ENCODE measurements at places on chromosomes 1 and 21. TPM values are rescaled to one million over a fixed set of nuclear protein-coding genes. Genes with fewer than 3 reads are reported as not detected.
A peak's percentile ranks its signal among the peaks of the same experiment; 100 is the strongest.

GRCh38 chr1:217525773-217526490, 105.0 kb downstream of the GPATCH2 start:
- DNase-seq: peak; percentile 16
- no peaks in the 10 kb centered on the region for H3K36me3 ChIP-seq
- H3K4me1 ChIP-seq: peaks cover 30% of the 10 kb centered on the region

The CD34 gene
- total RNA-seq: 0.52 TPM

- no peak for DNase-seq
- H3K27ac ChIP-seq: no peak overlapping the region
Measured at GRCh38 chr1:113946112-113946511, 17.0 kb downstream of the HIPK1 start.

The CAMSAP2 gene
- 144 TPM for total RNA-seq

DNA sequence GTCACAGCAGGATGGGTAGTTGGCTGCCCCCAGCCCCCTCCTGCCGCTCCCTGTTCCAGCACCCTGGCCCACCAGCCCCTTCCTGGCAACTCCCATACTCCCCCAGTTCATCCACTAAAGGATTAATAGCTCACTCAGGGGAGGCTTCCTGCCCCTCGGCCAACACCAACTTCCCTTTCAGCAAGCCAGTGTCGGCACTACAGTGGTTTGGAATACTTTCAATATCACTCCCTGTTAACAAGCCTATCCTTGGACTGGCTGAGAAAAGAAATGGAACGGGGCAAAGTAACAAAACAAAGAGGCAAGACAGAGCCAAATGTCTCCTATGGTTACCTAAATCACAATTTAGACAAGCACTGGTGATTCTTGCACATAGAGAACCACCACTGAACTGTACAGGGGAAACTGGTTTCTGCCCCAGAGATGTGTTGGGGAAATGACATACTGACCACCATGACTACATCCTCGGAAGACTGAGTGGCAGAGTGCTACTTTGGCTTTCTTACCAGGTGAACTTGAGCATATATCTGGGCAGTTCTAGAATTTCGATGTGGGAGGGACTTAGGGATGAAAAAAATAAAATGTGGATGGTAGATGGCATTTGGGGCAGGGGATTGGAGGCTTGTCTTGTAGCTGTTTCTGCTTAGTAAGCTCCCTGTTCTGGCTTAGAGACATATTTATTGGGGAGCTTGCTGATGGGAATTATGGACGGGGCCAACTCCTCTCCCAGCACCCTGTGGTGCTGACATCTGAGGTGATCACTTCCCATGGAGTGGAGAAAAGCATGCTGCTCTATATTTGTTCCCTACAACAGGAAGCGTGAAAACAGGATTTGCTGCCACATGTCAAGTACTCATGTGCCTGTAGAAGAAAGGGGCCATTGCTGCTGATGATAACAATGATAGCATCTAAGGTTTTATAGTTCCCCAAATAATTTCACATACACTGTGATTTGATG, 7.1 kb upstream of the CAPN2 start:
- DNase-seq: peak; percentile 53
- H3K4me3 ChIP-seq: no peak overlapping the region
- H3K27ac ChIP-seq: peak overlapping the region; percentile 44
- peaks cover 76% of the 10 kb centered on the region for H3K4me1 ChIP-seq
- peaks cover 6% of the 10 kb centered on the region for H3K36me3 ChIP-seq

The KIF17 gene
- 1.9 TPM for total RNA-seq

DNA sequence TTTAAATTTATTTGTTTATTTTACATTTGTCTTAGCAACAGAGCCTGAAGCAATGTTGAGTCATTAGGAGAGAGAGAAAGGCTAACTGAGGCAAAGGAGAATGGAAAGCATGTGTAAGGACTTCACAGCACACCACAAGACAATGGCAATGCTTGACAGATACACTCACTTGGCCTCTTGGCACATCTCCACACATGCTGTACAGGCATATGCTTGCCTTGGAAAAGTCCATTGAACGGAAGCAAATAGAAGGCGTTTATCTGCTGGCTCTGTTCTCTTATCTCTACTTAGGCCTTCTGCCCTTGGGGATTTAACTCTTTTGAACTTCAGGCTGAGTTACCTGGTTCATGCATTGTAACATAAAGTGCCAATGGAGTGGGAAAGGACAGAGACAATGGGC, 262.2 kb upstream of the POU3F1 start:
- no peaks in the 10 kb centered on the region for H3K4me1 ChIP-seq
- H3K27ac ChIP-seq: no peak overlapping the region
- no peaks in the 10 kb centered on the region for H3K36me3 ChIP-seq
- peak; percentile 44 for DNase-seq

DNA sequence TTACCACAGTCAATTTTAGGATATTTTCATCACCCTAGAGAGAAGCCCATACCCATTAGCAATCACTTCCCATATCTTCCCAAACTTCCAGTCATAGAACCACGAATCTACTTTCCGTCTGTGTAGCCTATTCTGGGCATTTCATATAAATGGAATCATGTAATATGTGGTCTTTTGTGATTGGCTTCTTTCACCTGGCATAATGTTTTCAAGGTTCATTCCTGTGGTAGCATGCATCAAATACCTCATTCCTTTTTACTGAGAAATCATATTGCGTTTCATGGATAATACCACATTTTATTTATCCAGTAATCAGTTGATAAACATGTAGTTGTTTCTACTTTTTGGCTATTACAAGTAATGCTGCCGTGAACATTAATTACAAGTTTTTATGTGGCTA, 21.5 kb downstream of the DESI2 start:
- H3K4me1 ChIP-seq: peaks cover 24% of the 10 kb centered on the region
- H3K27me3 ChIP-seq: no peaks in the 10 kb centered on the region
- peak overlapping the region; percentile 41 for H3K27ac ChIP-seq
- peaks cover 40% of the 10 kb centered on the region for H3K36me3 ChIP-seq

DNA sequence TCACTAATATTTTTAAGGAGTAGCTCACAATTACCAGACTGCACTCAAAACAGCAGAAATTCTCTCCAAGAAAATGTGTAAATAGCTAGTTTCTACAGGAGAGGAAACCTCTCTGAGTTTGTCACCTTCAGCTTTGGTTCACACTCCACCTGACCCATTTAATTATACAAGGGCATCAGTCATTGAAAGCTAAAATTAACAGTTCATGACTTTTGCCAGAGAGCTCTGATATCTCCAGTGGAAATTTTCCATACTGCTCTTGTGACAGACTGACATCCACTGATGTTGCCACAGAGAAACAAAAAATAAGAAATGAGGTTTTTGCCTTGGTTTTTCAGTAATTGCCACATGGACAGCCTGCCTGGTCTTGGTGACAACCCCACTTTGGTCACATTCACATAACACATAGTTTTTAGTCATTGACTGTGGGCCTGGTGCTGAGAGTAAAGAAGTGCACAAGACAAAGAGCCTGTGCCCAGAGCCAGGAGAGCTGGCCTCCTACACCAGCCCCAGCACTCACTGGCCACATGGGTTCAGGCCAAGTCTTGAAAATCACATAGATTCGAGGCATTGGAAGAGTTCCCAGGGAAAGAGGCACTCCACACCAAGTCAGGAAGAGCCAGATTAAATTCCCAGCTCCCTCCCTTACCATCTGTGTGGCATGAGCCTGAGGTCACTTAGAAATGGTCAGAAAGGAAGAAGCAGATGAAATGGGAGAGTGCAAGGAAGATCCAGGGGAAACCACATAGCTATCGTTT, 13.8 kb upstream of the SIM2 start:
- DNase-seq: no peak
- no peaks in the 10 kb centered on the region for H3K4me1 ChIP-seq
- no peak overlapping the region for H3K4me3 ChIP-seq
- H3K36me3 ChIP-seq: no peaks in the 10 kb centered on the region
- peaks cover 16% of the 10 kb centered on the region for H3K27me3 ChIP-seq

- H3K27ac ChIP-seq: no peak overlapping the region
- DNase-seq: no peak
- peaks cover 9% of the 10 kb centered on the region for H3K4me1 ChIP-seq
- H3K36me3 ChIP-seq: no peaks in the 10 kb centered on the region
Measured at GRCh38 chr1:2016123-2016522, 3.0 kb upstream of the GABRD start.

DNA sequence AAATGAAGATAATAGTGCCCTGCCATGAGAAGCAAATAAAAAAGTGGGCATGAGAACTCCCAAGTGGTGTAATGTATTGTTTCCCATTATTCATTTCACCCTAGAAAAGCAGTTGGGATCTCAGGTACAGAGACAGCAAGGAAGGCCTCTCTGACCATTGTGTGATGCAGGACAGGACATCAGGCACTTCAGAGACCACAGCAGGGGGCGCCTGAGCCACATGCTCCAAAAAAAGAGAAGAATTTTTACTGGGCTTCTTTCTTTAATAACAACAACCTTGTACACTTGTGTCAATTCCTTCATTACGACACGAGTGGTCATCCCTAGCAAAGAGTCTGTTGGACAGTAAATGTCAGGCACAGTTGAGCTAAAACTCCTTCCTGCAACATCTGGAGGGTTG, 533.3 kb downstream of the OMA1 start:
- no peaks in the 10 kb centered on the region for H3K27me3 ChIP-seq
- H3K27ac ChIP-seq: no peak overlapping the region
- H3K4me1 ChIP-seq: no peaks in the 10 kb centered on the region
- no peaks in the 10 kb centered on the region for H3K36me3 ChIP-seq

The MMEL1 gene
- not detected for total RNA-seq

The CBR3 gene
- 1.3 TPM for total RNA-seq

GRCh38 chr1:182084487-182085316, 23.2 kb upstream of the ZNF648 start:
- H3K4me1 ChIP-seq: peaks cover 27% of the 10 kb centered on the region
- no peaks in the 10 kb centered on the region for H3K27me3 ChIP-seq
- peak; percentile 91 for DNase-seq
- no peaks in the 10 kb centered on the region for H3K36me3 ChIP-seq

- H3K27me3 ChIP-seq: peaks cover 12% of the 10 kb centered on the region
- no peak for DNase-seq
- H3K36me3 ChIP-seq: no peaks in the 10 kb centered on the region
- H3K4me1 ChIP-seq: peaks cover 14% of the 10 kb centered on the region
Measured at GRCh38 chr1:111212634-111213335, 12.3 kb upstream of the DENND2D start.

DNA sequence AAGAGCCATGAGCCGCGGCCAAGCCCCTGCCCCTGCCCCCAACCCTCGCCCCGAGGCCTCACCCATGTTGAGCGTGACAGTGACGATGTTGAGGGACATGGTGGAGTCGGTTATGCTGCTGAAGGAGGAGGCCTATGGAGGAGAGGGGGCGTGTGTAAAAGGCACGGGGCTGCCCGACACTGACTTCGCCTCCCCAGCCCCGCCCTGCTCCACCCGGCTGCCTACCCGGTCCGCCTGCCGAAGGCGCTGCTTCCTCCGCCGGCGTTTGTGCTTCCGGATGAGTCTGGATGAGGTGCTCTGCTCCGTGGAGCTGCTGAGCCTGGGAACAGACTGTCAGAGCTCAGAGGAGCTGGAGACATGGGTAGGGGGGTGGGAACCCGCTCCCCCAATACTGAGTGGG, 9.0 kb downstream of the DVL1 start:
- no peak overlapping the region for H3K27ac ChIP-seq
- no peak overlapping the region for H3K4me3 ChIP-seq
- no peaks in the 10 kb centered on the region for H3K4me1 ChIP-seq

- H3K36me3 ChIP-seq: no peaks in the 10 kb centered on the region
- H3K4me1 ChIP-seq: peaks cover 16% of the 10 kb centered on the region
- H3K27ac ChIP-seq: no peak overlapping the region
- H3K4me3 ChIP-seq: no peak overlapping the region
- peaks cover 27% of the 10 kb centered on the region for H3K27me3 ChIP-seq
- DNase-seq: no peak
Measured at GRCh38 chr21:45611296-45611695, 32.2 kb upstream of the PCBP3 start.

The PPIAL4G gene
- not detected for total RNA-seq

GRCh38 chr1:145982010-145982723, 14.2 kb downstream of the TXNIP start:
- no peak overlapping the region for H3K4me3 ChIP-seq
- H3K27me3 ChIP-seq: no peaks in the 10 kb centered on the region
- H3K36me3 ChIP-seq: peaks cover 14% of the 10 kb centered on the region
- no peak for DNase-seq
- peaks cover 31% of the 10 kb centered on the region for H3K4me1 ChIP-seq
- H3K27ac ChIP-seq: no peak overlapping the region

The CFAP107 gene
- total RNA-seq: not detected

DNA sequence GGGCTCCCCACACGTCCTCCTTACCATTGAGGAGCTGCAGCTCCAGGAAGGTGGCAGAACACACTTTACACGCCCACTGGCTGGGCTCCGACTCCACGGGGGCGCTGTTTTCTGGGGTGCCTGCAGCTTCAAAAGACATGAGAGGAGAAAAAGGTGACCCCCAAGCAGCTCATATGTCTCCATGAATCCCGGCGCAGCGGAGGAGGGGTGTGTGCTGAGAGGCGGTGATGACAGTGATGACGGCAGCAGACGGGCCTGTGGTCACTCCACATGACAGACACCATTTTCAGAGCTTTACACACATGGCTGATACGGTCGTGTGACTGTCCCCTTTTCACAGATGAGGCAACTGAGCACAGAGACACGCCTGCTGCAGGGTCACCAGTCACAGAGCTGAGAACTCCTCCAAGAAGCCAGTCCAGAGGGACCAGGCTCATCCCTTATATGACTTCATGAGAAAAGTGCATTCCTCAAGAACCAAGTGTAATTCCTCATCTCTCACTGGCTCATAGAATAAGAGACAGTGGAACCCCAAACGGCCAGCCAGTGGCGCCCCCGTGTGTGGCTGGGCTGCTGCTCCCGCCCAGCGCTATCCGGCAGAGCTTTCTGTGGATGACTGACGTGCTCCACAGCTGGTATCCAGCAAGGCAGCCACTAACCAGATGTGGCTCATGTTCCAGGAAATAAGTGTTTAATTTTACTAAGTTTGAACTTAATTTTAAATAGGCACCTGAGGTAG, 31.9 kb downstream of the PRDM15 start:
- no peak overlapping the region for H3K27ac ChIP-seq
- H3K4me3 ChIP-seq: no peak overlapping the region
- H3K4me1 ChIP-seq: no peaks in the 10 kb centered on the region

GRCh38 chr1:236575523-236575922, 28.8 kb downstream of the HEATR1 start:
- peak; percentile 15 for DNase-seq
- peaks cover 100% of the 10 kb centered on the region for H3K36me3 ChIP-seq
- H3K27me3 ChIP-seq: no peaks in the 10 kb centered on the region
- peak overlapping the region; percentile 0 for H3K27ac ChIP-seq

GRCh38 chr1:109618661-109619575, 498 bp downstream of the GNAT2 start:
- H3K27ac ChIP-seq: peak overlapping the region; percentile 92
- H3K27me3 ChIP-seq: no peaks in the 10 kb centered on the region
- peaks cover 40% of the 10 kb centered on the region for H3K4me1 ChIP-seq

Data from MCF 10A (cell line).